ENCODE measurements at places on chromosomes 12 and 14.

- DNase-seq = no peak
These were observed 3.0 kb downstream of the SRRM4 start for GRCh38 chr12:118984161-118984943.

- peak; percentile 57 for DNase-seq
These were observed 294.3 kb downstream of the APAF1 start for GRCh38 chr12:98939350-98939749.

- DNase-seq = no peak
These were observed 700 bp downstream of the KCNJ8 start for GRCh38 chr12:21773806-21774205.

GRCh38 chr14:27090716-27091115 lies 492.9 kb upstream of the NOVA1 start:
- DNase-seq = no peak

GRCh38 chr12:50536831-50537537 lies 32.2 kb downstream of the DIP2B start:
- DNase-seq = no peak

- no peak for DNase-seq
These were observed 240.2 kb upstream of the CLEC14A start for GRCh38 chr14:38496092-38496491.

DNA sequence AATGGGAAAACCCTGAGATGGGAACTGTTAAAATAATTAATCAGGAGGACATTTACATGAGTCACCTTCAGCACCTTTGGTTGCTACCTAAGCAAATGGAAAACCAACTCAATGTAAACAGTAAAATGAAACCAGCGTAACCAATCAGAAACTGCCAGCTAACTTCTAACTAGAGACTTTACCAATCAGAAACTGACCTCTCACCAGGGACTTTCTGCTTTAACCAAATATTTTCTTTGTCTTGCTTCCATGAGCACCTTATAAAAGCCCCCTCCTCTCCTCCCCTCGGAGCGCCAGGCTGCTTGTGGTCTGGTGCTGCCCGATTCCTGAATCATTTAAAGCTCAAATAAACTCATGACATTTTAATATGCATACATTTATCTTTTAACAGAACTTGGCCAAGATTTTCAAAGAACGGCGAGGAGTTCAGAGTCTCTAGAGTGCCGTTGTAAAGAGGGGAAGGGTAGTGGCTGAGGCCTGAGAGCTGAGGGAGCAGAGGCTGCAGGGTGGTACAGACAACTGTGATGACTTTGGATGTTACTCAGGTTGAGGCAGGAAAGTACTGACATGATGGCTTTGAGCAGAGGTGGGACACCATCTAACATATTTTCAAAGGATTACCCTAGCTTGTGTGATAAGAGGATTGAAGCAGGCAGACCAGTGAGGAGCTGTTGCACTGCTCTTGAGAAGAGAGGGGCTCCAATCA lies 183.6 kb downstream of the CRADD start:
- no peak for DNase-seq

DNA sequence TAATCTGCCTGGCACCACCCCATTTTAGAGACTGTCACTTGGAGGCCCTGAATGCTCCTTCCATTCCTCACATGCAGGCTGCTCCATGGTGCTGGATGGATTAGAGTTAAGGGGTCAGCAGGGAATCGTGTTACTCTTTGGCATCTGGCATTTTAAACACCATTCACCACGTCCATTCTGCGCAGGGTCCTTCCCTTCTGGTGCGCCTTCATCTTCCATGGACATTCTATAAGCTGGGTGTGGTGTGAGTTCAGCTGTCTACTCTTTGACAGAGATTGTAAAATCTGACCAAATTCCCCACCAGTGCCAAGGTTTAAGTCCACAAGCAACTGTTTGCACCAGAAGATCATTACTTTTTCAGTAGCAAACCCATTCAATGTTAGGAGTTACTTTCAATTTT lies 47.8 kb downstream of the GIT2 start:
- no peak for DNase-seq

GRCh38 chr12:67220065-67220464 lies 49.1 kb upstream of the CAND1 start:
- DNase-seq = peak; percentile 49

GRCh38 chr12:124506145-124506831 lies 61.1 kb downstream of the NCOR2 start:
- DNase-seq = no peak

- peak; percentile 70 for DNase-seq
These were observed 547 bp downstream of the ZNF140 start for GRCh38 chr12:133081159-133081780.

- no peak for DNase-seq
These were observed 19.9 kb downstream of the TTC7B start for GRCh38 chr14:90796329-90796728.

DNA sequence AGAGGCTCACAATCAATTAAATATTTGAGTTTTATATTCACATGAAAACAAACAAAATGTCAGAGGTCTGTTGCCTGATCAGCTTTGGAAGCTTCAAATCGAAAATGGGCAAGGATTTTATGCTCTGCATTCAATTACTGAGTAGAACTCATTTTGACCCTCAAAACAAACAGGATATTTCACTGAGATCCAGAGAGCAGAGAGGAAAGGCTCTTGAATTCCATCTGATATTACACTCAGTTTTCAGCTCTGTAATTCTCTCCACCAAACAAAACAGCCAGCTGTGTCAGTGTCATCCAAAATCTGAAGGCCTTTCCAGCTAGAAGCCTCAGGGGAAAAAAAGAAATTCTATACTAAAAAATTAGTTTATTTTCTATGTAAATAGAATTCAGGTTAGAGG lies 128.6 kb upstream of the FLRT2 start:
- DNase-seq = no peak

- DNase-seq = no peak
These were observed 54.8 kb downstream of the PPFIBP1 start for GRCh38 chr12:27578689-27579372.

Data from RKO (cell line).